SK-N-SH (cell line): ENCODE measurements at places on chromosomes 5 and 9. TPM values are rescaled to one million over a fixed set of nuclear protein-coding genes. Genes with fewer than 3 reads are reported as not detected.

DNA sequence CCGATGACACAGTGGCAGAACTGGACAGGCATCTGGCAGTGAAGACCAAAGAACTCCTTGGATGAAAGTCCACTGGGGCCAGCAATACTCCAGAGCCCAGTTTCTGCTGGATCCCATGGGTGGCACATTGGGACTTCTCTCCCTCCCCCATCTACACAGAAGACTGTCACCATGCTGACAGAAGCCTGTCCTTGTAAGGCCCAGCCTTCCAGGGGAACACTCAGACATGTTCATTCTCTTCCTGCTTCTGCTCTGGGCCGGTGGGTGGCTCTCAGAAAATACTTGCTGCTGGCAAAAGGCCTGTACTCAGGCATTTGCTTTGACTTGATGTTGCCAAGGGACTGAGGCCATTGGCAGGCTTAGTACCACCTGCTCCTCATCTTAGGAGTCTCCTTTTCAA is 48.3 kb upstream of the PTGS1 start:
- DNase-seq = no peak

DNA sequence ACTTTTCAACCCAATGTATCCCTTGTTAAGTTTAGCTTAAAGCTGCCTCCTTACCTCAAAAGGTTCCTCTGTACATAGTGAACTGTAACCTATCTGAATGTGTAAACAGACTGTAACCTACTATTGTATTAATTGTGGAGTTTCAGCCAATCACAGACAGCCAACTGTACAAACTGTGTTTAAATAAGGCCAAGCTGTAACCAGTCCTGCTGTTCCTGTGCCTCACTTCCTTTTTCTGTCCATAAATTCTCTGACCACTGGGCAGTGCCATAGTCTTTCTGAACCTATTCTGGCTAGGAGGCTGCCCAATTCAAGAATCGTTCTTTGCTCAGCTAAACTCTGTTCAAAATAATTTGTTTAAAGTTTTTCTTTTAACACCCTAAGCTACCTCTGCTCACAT is 74.7 kb upstream of the DAPK1 start:
- no peak for DNase-seq

GRCh38 chr9:35705836-35706430 is 16.2 kb upstream of the TPM2 start:
- no peak for DNase-seq

SPATA31A3 gene
- not detected in 2 replicates for polyA plus RNA-seq

TBC1D13 gene
- polyA plus RNA-seq = 19.1 and 19.7 TPM in 2 replicates

DNA sequence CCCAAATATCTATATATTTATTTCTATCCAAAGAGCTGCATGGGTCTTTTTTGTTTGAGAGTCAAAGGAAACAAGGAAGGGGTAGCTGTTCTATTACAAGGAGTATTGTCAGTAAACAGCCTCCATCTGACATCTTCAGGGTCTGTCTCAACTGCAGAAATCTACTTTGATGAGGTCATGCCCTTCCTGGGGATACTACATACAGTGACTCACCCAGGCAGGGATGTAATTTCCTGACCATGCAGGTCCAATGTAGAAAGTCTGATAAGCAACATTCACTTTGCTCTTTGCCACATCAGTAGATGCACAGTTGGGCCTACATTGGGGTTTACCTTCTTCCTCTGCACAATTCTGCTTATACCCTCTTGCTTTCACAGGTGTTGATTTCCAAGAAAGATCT is 165.5 kb downstream of the TLR4 start:
- DNase-seq = no peak

AHRR gene
- 0.71 and 0.99 TPM in 2 replicates for polyA plus RNA-seq

DNA sequence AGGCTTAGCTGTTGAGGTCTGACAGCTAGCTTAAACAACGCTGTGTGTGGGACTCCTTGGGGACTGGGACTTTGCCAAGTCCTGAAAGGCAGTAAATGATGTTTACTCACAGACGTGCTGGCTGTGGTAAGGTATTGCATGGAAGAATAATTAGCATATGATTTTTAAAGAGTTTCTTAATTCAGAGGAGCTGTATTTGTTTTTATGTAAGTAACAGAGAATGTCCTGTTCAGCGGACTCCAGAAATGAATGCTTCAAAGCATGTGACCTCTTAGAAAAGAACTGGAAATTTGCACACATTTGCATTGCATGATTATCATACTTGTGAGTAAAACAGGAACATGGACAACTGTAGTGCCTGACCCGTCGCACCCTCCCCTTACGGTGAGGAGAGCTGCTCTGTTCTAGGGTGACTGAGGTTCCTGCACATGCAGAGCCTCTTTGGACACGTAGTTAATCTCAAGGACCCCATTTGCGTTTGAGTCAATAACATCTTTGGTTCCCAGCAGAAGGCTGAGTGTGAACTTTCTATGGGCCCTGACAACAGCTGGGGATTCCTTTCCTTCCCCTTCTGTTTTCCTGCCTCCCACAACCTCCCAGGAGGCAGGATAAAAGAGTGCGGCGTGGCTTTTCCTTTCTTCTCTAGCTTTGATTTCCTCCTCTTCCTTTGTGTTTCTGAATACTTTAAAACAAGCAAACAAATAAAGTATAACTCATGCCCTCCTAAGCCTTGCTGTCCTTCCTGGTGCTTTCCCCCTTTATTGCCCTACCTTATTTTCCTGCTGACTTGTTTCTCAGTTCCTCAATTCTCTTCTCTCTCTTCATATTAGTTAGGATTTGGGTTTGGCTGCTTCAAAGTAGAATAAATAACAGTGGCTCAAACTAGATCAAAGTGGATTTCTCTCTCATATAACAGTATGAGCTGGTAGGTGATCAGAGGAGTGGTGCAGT is 157.2 kb upstream of the CD180 start:
- DNase-seq = no peak

GRCh38 chr5:89047571-89047970 is 164.6 kb upstream of the MEF2C start:
- no peak for DNase-seq

DNA sequence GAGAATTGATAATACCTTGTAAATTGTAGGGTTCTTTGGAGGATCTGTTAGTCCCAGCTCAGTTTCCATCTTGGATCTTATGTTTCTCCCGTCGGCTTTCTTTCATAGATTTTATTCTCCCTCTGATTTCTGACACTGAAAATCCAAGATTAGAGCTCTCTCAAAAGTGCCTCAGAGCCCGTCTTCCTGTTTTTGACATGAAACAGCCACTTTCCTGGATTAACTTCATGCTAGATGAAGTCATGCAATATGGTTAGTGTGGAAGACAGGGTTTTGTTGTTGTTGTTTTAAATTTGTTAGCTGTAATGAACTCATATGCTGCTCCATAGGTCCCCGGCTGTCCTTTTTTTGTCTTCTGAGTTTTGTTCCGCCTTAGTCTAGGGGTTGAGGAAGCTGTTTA is 51.6 kb upstream of the ZFR start:
- DNase-seq = no peak

DNA sequence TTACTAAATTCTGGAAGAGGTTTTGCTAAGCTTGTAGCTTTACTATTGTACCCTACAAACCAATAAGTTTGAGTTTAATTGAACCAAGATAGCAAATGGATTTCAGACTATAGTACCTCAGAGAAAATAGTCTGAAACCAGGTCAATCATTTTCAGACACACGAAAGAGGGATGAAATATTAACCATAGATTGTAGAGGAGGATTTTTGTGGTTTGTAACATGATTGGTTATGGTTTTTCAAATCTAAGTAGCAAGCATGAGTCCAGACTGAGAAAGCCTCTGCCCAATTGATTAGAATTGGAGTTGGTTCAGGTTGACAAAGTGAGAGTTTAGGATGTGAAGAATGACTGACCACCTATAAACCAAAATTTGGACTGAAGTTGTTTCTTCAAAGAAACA is 562.7 kb upstream of the DMAC1 start:
- DNase-seq = no peak

PCDHA2 gene
- not detected in 2 replicates for polyA plus RNA-seq

DNA sequence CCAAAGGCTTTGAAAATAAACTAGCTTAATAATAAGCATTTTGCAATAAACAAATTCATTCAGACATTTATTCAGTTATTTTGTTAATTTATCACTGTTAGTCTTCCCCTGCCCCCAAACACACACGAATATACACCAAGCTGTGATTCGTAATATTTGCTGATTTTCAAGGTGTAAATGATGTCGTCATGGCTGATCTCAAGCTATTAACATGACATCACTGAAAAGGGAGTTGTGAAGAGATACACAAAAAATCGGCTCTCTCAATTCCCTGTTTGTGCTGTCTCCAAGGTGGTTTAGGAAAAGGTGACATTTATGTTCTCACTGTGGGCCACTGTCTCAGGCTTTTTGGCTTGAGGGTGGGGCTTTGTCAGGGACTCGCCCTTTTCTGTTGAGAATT is 413.3 kb downstream of the CDH9 start:
- no peak for DNase-seq

DNA sequence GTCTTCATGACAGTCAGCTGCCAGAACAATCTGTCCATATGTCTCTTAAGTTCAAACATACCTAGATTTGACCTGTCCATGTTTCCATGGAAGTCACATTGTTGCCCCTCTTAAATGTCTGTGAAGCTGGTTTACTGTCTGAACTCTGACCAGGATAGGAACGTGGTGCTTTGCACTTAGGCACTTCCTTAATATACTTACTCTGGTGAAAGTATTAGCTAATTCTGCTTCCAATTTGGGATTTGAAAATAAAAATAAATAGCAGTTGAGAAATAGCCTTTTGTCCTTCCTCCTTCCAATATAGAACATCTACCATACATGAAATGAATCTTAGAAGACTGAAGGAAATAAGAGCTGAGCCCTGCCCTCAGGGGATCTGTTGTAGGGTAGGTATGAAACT is 524.5 kb upstream of the CLINT1 start:
- no peak for DNase-seq

DNA sequence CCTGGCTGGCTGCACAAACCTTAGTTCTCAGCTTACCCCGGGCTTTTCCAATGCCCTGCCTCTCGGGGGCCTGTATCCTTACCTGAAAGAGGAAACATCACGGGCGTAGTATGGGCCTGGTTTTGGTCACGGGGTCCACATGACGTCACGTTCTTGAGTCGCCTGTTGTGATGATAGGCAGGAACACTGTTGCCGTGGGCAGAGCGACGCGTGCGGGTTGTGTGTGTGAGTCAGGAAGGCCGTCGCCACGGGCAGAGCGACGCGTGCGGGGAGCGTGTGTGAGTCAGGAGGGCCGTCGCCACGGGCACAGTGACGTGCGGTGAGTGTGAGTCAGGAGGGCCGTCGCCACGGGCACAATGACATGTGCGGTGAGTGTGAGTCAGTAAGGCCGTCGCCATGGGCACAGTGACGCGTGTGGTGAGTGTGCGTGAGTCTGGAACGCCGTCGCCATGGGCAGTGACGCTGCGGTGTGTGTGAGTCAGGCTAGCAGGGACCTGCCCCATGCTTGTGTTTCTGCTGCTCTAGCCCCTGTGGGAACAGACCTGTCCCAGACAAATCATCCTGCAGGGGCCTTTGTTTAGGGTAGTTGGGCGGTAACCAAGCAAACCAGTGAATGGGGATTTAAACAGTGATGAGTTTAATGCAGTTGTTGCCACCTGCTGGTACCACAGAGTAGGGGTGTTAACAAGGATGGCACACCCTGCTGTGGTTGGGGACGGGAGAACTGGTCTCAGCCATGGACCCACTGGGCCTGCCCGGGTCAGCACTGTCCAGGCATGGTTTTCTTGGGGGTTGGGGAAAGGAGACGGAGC is 19.8 kb downstream of the TRIP13 start:
- no peak for DNase-seq

TSSK1B gene
- 0.05 TPM in 2 replicates for polyA plus RNA-seq

CAMK2A gene
- 0.05 and 0.10 TPM in 2 replicates for polyA plus RNA-seq

- no peak for DNase-seq
Observed at GRCh38 chr9:134655586-134656333, 14.2 kb downstream of the COL5A1 start.

S100Z gene
- not detected in 2 replicates for polyA plus RNA-seq

- no peak for DNase-seq
Observed at GRCh38 chr5:113776168-113776567, 262.7 kb downstream of the YTHDC2 start.

CARTPT gene
- polyA plus RNA-seq = not detected in 2 replicates

DNA sequence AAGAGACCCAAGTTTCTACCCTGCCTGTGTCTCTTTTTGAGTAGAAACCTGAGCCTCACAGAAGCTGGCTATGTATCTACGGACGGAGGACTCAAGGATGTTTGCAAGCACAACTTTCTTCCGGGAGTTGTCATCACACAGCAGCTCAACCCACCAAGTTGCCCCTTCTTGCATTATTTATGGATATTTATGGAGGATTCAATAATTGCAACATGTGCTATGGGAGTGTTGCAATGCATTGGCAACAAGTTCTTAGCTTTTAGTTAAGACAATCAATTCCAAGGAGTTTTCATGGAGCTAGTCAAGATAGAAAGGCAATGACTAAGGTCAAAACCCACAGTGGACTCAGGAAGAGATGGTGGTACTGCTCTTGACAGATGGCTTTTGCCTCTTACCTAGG is 336.9 kb downstream of the ENC1 start:
- DNase-seq = no peak

DOK3 gene
- polyA plus RNA-seq = 1.9 and 2.2 TPM in 2 replicates

DNA sequence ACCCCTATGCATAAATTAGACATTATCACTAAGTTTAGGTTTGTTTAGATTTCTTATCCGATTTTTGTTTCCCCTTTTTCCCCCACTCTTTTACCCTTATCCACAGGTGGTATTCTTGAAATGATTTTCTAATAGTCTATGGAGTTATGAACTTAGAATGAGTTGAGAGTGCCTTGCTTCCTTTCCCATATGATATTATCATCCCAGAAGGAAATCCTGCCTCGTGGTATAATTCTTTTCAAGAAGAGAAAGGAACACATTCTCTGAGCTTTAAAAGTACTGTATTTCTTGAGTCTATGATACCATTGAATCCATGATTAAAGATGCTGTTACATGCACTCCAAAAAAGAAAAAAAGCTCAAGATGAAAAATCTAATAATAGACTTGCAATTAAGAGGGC is 76.9 kb upstream of the ADAMTSL1 start:
- DNase-seq = no peak

PKD2L2 gene
- 0.11 and 0.26 TPM in 2 replicates for polyA plus RNA-seq

DNA sequence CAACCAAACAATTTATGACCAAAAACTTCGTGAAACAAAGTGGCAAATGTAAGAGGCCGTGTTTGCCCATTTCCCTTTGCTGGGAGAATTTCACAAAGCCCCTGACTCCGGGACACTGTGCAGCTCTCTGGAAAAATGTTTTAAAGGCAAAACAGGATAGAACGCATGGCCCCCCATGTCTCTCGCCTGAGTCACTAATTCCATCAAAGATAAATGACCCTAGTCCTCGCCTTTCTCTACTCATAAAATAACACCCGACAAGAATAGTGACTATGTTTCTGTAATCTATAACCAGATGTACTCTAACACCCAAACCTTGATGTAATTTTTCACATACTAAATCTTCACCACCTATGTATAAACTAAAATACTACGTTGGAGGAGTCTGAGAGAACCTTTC is 55.7 kb upstream of the SAP30L start:
- DNase-seq = no peak

GRCh38 chr5:136427426-136427825 is 62.1 kb upstream of the TRPC7 start:
- no peak for DNase-seq

- DNase-seq = peak; percentile 43
Observed at GRCh38 chr5:170070556-170071412, 34.9 kb upstream of the FOXI1 start.

CORO2A gene
- 2.3 and 2.7 TPM in 2 replicates for polyA plus RNA-seq

SLC34A1 gene
- polyA plus RNA-seq = 0.03 TPM in 1 of 2 replicates, not detected in the other

LCN10 gene
- polyA plus RNA-seq = not detected in 2 replicates

IL9 gene
- not detected in 2 replicates for polyA plus RNA-seq
